ENCODE measurements at places on chromosomes 7 and 10. TPM values are rescaled to one million over a fixed set of nuclear protein-coding genes. Genes with fewer than 3 reads are reported as not detected.

Gene SLF2
- total RNA-seq = 37.2 TPM

DNA sequence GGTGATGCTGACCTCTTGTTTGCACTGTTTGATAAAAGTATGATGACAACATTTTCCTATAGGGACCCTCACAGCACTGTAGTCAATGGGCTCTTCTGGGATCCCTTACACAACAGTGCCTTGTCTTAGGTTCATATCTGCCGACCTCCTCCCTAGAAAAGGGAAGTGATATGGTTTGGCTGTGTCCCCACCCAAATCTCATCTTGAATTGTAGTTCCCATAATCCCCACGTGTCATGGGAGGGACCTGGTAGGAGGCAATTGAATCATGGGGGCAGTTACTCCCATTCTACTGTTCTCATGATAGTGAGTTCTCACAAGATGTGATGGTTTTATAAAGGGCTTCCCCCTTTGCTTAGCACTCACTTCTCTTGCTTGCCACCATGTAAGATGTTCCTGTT lies 23.1 kb downstream of the ZC3HAV1 start:
- peaks cover 89% of the 10 kb centered on the region for H3K36me3 ChIP-seq
- DNase-seq = no peak
- no peak overlapping the region for H3K4me3 ChIP-seq
- peak overlapping the region; percentile 32 for H3K27ac ChIP-seq
- peaks cover 88% of the 10 kb centered on the region for H3K4me1 ChIP-seq
- H3K27me3 ChIP-seq = no peaks in the 10 kb centered on the region

Gene NPY
- not detected for total RNA-seq

- DNase-seq = no peak
- H3K27ac ChIP-seq = no peak overlapping the region
- no peaks in the 10 kb centered on the region for H3K4me1 ChIP-seq
- no peaks in the 10 kb centered on the region for H3K27me3 ChIP-seq
- H3K4me3 ChIP-seq = no peak overlapping the region
These were observed 165.4 kb downstream of the ADAM12 start for GRCh38 chr10:126222736-126223511.

Gene LIPJ
- not detected for total RNA-seq

GRCh38 chr10:84534168-84534567 lies 205.8 kb downstream of the CCSER2 start:
- H3K36me3 ChIP-seq = no peaks in the 10 kb centered on the region
- no peaks in the 10 kb centered on the region for H3K27me3 ChIP-seq
- H3K4me3 ChIP-seq = no peak overlapping the region
- H3K4me1 ChIP-seq = peaks cover 12% of the 10 kb centered on the region

Gene GJD4
- total RNA-seq = not detected

DNA sequence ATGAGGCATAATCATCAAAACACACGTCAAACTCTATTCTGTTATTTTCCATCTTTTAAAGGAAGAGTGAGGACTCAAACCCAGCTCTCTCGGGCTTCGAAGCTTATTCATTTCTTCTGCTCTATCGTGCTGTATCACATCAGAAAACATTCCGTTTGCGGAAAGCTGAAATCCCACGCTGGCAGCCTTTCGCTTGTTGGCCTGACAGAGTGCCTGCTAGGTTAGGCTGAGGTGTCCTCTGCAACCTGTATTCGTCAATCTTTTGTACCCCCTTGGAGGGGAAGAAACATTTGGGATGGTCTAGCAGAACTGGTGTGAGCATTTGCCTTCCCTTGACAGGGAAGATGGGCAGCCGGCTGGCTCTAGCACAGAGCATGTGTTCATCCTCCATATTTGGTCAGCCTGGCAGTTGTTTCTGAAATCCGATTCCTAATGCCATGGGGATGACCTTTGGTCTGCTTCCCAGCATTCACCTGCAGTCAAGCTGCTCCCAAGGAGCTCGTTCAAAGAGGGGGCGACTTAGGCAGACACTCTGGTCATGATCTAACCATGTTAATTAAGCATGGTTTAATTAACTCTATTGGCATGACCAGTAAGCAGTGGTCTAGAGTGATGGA lies 55.2 kb downstream of the TACC2 start:
- no peaks in the 10 kb centered on the region for H3K27me3 ChIP-seq
- no peak for DNase-seq
- no peaks in the 10 kb centered on the region for H3K4me1 ChIP-seq
- no peak overlapping the region for H3K27ac ChIP-seq
- H3K4me3 ChIP-seq = no peak overlapping the region

Gene TMEM60
- 25.0 TPM for total RNA-seq

Gene SPDYE5
- total RNA-seq = not detected

Gene CTAGE6
- total RNA-seq = 3.0 TPM

DNA sequence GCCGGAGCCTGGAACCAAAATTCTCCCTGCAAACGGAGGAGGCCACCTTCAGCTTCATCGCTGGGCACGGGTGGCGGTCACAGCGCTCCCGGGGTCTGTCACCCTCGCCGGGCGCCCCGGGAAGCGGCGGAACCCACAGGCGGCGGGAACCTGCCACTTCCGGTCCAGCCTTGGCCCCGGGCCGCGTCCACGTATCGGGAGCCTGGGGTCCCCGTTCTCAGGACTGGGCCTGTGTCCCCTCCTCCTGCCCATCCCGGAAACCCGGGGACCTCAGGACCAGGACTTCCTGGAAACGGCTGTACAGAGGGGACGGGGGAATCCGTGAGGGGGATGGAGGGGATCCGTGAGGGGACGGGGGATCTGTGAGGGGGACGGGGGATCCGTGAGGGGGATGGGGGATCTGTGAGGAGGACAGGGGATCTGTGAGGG lies 25.4 kb downstream of the PDGFA start:
- H3K36me3 ChIP-seq = no peaks in the 10 kb centered on the region
- no peaks in the 10 kb centered on the region for H3K4me1 ChIP-seq
- no peak for DNase-seq
- H3K27me3 ChIP-seq = no peaks in the 10 kb centered on the region

Data from activated CD4-positive, alpha-beta memory T cell treated with anti-CD3 and anti-CD28 coated beads, Interleukin-2, amount 10 ng/mL, durations not matched to agents 7 days and 5 days (primary cell).